HCT116 (cell line): ENCODE measurements at places on chromosomes 12 and 14.

GRCh38 chr12:57086493-57087009 lies 2.4 kb upstream of the NAB2 start:
- no peak for DNase-seq

GRCh38 chr14:96077983-96078624 lies 38.9 kb downstream of the C14orf132 start:
- no peak for DNase-seq

- no peak for DNase-seq
These were observed 15.2 kb downstream of the ZFP36L1 start for GRCh38 chr14:68777644-68778043.

DNA sequence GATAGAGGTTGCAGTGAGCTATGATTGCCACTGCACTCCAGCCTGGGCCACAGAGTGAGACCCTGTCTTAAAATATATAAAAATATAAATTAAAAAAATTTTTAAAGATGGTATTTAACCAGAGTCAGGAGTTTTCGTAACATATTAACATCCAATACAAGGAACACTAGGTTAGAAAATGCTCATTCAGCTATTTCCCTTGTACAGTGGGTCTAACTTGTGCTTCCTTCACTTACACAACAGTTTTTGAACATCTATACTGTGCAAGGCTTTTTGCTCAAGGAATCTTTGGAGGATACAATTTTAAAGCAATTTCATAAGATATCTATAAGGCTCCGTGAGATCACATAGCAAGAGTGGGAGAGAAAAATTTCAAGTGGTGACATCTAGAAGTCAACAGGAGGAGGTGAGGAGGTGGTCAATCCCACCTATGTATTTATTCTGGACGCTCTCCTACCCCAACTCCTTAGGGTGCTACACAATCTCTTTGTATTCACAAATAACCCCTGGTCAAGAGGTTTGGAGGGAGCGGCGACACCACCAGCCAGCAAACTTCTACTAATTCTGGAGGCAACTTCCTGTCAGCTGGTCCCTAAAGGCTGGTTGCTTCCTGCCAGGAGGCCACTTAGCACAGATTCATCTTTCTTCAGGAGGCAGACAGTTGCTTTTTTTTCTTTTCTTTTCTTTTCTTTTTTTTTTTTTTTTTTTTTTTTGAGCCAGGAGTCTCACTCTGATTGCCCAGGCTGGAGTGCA lies 22.2 kb downstream of the DUSP16 start:
- DNase-seq: no peak

DNA sequence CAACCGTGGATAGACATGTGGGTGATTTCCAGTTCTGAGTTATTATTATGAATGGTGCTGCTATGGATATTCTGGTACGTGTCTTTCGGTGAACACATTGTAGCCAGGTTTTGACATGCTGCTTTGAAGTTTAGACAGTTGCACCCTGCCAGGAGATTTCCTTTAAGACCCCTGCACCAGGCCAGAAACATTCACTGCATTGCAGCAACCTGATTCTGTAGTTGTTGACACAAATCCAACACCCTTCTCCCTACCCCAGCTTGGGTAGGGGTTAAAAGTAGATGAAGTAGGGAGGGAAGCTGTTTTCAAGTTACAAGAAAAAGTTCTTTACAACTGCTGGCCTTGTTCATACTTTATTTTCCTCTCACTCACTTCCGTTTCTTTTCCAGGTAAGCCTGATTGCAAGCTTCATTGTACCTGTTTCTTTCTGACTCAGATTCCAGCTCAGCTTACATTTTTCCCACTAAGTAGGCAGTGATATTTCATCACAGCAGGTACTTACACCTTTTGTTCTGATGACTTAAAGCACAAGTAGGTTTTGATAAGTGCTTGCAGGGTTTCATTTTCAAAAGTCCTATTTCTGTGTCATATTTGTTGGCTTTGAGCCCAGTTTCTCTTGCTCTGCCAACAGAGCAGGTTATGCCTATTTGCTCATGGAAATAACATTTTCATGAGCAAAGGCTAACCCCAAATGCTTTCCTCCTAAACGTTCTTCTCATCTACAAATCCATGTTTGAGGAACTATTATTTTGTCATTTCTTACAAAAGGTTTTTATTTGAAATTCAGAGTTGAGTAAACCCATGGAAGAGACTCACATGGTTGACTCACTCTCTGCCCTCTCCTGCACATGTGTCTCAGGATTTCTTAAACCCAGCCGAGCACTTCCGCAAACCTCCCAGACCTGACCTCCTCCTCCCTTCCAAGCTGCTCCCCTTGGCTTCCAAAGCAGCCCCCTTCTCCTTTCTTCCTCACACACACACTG lies 12.1 kb upstream of the LTA4H start:
- peak; percentile 93 for DNase-seq

DNA sequence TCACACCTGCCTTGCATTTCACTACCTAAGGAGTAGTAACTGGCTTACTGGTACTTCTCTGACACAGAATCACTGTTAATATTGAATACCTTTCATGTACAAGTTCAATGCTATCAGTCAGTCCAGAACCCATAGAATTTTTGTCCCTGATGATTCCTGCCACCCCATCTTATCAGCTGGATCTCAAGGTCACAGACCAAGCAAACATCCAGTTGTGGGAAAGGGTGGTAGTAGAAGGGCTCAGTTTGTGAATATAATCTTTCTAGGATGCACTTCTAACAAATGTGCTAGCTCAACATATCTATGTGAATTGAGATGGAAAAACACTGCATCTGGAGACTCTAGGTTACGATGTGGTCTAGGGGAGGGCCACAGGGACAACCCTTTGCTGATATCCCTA lies 14.1 kb downstream of the PPP1CC start:
- no peak for DNase-seq

GRCh38 chr12:48197549-48197970 lies 5.5 kb downstream of the OR10AD1 start:
- peak; percentile 23 for DNase-seq

DNA sequence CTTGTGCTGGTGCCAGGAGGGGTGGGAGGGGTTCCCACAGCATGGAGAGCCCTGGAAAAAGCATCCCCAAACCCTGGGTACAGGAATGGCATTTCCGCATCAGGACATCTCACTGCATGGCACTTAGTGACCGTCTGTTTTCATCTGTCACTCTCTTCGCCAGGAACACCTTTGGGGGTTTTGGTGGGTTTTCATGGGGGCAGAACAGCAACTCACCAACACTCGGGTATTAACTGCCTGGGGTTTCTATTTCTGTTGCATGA lies 3.5 kb downstream of the VSX2 start:
- no peak for DNase-seq

DNA sequence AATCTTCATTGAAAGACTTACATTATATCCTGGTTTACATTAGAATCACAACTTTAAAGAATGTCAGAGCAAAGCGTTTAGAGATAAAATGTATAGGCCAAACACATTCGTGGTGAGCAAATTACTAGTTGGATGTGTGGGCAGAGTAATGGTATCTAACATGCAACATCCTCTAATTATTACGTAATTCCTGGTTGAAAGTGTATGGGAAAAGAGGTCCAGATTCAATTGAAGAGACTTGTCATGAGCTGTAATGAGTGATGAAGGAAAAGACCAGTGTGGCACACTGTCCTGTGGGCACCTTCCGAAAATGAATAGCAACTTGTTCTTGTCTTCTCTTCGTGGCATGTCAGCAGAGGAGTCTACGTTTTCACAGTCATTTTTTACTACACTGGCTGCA lies 192.8 kb downstream of the LRIG3 start:
- DNase-seq: no peak

DNA sequence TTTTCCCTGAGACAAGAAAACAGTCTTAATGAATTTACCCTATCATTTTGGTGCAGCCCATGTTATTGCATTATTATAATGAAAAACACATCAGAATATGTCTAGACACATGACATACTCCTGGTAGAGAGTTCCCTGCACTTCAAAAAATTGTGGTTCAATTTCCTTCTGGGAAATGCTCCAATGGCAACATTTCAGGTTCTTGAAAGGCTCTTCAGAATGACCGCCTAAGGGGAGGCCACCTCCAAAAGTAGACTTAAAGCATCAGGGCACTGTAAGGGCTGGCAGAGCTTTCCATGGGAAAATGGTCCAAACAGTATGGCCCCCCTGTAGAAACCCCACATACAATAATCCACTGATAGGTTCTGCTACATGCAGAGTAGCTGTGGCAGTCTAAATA lies 110.7 kb downstream of the SLC25A21 start:
- no peak for DNase-seq

DNA sequence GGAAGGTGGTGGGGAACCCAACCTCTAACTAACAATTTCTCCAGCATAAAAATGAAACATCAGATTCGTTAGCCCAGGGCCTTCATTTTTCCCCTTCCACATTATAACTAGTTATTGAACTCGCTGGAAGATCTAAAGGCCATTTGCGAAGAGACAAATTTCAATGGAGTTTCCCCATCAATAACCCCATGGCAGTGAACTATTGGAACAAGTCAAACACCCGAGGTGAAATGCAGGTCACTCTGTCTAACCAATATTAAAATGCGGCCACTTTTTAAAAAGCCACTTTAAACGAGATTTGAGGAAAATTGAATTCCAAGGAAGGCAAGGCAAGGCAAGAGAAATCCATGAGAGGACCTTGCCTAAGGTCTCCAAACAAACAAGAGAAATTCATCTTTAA lies 4.5 kb upstream of the HOXC4 start:
- no peak for DNase-seq

GRCh38 chr12:88566430-88566829 lies 13.8 kb downstream of the KITLG start:
- no peak for DNase-seq

- DNase-seq: no peak
These were observed 48.2 kb upstream of the PNMA1 start for GRCh38 chr14:73762375-73762822.

GRCh38 chr12:4807813-4808212 lies 87.6 kb downstream of the GALNT8 start:
- DNase-seq: no peak

DNA sequence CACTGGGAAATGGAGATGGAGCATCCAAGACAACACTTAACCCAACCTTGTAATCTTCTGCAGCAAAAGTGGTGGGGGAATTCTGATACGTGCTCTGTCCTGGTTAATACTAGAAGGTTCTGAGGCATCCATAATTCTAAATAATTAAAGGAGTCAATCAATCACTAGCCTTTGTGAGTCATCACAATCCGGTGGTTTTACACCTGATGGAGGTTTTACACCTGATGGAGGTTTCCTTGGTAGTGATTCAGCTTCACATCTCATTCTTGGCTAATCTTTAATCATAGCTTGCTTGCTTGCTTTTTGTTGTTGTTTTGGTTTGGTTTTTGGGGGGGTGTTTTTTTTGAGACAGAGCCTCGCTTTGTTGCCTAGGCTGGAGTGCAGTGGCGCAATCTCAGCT lies 343.4 kb downstream of the DPF3 start:
- DNase-seq: no peak

DNA sequence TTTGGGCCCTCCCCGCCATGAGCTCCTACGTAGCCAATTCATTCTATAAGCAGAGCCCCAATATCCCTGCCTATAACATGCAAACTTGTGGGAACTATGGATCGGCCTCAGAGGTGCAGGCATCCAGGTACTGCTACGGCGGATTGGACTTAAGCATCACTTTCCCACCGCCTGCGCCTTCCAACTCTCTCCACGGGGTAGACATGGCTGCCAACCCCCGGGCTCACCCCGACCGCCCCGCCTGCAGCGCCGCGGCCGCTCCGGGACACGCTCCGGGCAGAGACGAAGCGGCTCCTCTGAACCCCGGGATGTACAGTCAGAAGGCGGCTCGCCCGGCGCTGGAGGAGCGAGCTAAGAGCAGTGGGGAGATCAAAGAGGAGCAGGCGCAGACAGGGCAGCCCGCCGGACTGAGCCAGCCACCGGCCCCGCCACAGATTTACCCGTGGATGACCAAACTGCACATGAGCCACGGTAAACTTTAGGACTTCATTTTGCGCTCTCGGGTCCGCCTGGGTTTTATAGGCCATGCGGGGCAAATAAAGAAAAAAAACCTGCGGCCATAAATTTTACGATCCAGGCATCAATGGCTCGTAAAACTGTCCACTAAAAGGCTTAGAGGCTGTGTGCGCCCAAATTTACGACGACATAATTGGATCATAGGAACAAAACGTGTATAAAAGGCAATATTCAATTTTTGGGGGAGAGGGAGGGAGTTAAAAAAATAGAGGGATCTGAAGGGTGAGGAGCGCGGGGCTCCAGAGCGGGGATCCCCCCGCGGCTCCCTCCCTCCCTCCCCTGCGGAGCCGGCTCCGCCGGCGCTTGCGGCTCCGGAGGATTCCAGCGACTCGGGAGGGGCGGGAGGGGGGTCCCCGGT lies 493 bp downstream of the HOXC5 start:
- DNase-seq: no peak

DNA sequence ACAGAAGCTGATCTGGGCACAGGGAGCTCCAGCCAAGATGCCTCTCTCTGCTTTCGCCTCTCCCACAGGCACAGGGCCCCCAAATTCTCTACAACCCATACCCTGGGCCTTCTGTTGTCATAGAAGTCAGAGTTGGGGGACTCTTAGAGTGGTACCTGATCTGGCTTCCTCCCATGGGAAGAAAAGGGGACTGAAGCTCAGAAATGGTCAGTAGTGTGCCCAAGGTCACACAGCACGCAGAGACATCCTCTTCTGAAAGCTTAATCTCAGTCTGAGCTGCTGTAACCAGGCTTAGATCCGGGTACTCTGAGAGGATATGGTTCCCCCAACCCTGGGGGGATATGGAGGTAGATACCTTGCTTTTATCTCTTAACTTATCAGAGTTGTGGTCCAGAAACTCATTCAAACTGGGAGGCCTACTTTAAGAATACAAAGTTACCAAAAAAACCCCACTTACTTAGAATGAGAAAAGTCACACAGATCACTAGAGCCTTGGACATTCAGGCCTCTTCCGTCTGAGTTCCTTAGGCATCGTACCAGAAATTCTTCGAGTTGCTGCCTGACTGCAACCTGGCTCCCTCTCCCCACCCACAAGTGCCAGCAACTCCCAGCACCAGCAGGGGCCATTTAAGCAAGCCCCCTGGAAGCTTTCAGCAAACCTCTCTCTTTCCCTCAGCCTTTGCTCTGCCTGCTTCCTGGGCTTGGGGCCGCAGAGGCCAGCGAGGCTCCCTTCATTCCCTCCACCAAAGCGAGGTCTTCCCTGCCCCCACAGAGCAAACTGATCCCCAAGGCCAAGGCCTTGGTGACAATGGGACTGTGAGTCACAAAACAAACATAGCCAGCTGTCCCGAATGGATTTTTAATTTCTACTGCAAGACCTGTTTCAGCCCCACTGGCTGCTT lies 13.9 kb downstream of the KRT7 start:
- peak; percentile 50 for DNase-seq

- DNase-seq: no peak
These were observed 12.6 kb downstream of the NOPCHAP1 start for GRCh38 chr12:104998423-104999346.

- DNase-seq: no peak
These were observed 78.8 kb upstream of the PIWIL1 start for GRCh38 chr12:130258863-130259262.

- no peak for DNase-seq
These were observed 48.1 kb downstream of the KDM2B start for GRCh38 chr12:121532503-121533393.
